ENCODE measurements at places on chromosomes 2 and 18. TPM values are rescaled to one million over a fixed set of nuclear protein-coding genes. Genes with fewer than 3 reads are reported as not detected.
A peak's percentile ranks its signal among the peaks of the same experiment; 100 is the strongest.

- DNase-seq: no peak
Observed at GRCh38 chr2:58025150-58025933, 21.3 kb upstream of the VRK2 start.

DNA sequence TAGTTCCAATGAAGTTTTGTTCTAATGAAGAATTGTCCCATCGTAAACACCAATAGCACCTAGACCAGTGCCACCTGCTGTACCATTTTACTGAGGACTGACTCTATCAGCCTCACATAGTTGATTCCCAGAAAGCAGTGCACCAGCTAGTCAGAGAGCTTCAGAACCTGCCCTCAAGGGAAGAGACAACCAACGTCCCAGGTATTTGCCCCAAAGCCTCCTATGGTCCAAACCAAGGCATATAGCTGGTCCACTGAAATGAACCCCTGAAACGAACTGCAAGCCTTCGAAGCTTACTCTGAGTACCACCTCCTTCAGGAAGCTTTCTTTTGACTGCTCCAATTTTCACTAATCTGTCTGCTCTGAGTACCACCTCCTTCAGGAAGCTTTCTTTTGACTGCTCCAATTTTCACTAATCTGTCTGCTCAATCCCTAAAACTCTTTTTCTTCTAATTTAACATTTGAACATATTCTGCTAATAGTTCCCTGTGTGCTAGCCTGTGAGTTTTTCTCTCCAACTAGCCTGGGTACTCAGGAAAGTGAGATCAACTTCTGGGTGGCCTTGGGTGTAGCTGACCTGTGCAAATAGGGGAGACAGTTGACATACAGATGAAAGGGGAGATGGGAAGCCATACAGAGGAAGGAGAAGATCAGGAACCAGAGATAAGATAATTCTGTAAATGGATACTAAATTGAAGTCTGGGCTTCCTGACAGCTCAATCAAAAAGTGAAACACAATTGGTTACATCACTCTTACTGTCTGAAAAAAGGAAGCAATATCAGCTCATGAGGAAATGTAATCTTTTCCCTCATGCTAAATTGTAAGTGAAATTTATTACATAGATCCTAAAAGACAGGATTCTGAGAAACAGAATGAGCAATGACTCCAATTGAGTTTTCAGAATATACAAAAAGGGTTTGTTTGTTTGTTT lies 33.5 kb upstream of the EML4 start:
- DNase-seq: no peak

GRCh38 chr2:88880441-88880953 lies 189.0 kb downstream of the RPIA start:
- DNase-seq: peak; percentile 57

DNA sequence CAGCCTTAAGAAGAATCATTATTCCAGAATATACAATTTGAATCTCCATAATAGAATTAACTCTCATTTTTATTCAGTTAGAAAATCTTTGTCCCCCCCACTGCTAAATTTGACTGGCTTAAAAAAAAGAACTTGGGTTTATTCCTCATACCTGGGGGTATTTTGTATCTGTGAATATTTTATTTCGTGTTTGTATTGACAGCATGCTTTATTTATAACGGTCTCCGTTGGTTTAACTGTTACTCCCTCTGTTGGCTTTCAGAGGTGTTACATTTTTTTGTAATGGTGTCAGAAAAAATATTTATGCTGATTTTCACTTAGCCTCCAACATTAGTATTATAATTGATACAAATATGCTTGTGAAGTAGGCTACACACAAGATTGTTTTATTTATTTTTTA lies 109.1 kb downstream of the HAUS1 start:
- DNase-seq: no peak

GRCh38 chr18:22193466-22193865 lies 24.1 kb downstream of the GATA6 start:
- peak; percentile 66 for DNase-seq

- DNase-seq: no peak
Observed at GRCh38 chr18:2672872-2673271, 17.3 kb downstream of the SMCHD1 start.

- DNase-seq: no peak
Observed at GRCh38 chr18:22691946-22692710, 241.0 kb upstream of the RBBP8 start.

GRCh38 chr18:79988071-79988450 lies 302 bp downstream of the TXNL4A start:
- peak; percentile 38 for DNase-seq

GRCh38 chr2:230658877-230659652 lies 53.6 kb upstream of the CAB39 start:
- no peak for DNase-seq

DNA sequence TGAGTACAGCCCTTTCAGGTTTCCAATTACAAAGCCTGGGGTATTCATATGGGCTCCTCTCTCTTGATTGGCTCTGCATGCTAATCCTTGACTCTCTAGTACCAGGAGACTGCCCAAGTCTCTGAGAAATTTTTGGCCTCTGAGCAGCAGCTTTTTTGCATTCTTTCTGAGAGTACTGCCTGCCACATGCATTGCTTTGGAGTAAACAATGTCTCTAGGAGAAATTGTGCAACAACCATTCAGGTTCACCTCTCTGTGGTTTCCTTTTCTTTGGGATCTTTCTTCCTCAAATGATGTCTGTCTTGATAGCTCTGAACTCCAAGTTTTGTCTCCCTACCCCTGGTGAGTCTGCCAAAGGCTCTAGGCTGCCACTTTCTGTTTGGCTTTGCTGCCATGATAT lies 115.8 kb upstream of the SETBP1 start:
- DNase-seq: no peak

DNA sequence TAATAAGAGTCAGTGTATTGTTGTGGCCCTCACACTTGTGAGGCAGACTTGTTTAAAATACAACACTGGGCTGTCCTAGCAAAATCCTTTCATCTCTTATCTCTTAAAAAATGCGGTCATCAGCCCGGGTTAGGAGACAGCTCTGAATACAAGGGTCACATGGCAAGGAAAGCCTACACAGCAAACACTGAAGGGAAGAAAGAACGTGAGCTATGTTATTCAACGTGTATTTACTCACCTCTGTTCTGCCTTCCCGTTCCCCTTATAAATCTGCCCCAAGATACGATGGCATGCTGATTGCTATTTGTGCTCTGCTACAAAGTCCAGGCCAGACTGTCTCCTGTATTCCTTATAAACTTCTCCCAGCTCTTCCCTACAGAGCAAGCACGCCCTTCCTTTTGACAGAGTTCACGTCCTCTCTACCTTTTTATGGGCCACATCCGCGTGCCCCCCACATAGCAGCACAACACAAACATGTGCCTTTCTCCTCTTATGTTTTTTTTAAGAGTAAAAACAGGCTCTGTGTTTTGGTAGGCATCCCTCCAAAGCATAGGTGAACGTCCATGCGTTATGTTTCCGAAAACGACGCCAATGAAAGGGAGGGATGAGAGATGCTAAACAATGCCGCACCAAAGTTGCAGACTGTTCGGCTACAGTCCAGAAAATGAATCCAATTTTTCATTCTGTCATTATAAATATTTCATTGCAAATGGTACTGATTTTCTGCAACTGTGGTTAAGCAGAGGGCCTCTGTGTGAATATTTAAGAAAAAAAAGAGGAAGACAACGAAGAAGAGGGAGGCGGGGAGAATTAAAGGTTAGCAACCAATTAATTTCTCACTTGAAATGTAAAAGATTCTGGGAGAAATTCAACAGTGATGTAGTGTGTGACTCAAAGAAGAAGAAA lies 274.7 kb downstream of the ZNF521 start:
- DNase-seq: no peak

DNA sequence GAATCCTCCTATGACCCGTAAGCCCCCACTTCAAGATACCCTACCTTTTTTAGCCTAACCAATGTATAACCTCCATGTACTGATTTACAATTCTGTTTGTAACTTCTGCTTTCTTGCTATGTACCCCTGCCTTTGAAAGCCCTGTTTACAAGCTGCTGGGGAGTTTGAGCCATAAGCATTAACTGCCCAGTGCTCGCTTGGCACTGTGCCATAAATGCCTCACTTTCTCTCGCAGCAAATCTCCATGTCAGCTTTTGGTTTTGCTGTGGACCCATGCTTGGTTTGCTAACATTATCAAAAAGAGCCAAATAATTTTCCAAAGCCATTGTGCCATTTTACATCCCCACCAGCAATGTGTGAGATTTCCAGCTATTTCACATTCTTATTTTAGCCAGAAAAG lies 51.8 kb downstream of the TEX51 start:
- no peak for DNase-seq

GRCh38 chr2:133842446-133842845 lies 274.2 kb upstream of the NCKAP5 start:
- DNase-seq: no peak

DNA sequence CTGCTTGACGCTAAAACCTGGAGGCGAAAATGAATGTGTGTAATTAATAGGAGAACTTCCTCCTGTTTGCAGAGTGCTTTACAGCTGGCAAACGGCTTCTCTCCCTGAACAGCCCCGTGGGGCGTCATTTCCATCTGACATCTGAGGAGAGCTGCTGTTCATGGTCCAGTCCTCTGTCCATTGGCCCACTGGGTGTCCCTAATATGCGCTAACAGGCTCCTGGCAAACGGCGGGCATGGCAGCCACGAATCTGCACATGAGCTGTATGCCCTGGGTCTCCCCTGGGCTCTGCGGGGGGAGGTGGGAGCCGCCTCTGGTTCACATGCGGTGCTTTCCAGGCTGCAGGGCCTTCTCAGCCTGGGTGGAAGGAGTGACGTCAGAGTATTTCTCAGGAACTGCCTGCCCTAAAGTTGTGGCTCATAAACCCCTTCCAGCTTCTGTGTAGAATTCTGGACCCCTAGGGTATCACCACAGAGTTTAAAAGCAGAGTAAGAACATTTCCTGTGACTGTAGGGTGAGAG lies 73.2 kb downstream of the LRRFIP1 start:
- no peak for DNase-seq

- DNase-seq: no peak
Observed at GRCh38 chr2:150544731-150545130, 57.3 kb upstream of the RND3 start.

DNA sequence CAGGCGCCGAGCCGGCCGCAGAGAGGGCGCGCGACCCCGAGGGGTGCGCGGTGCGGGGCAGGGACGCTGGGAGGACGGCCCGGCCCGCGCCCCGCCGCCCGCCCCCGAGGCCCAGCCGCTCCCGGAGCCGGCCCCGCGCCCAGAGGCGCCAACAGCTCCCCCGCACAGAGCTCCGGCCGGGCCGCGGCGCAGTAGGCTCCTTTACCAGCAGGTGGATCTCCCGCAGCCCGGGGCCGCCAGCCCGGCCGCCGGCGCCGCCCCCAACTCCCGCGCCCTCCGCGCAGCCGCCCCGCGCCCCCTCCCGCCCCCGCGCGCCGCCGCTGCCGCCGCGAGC lies 258 bp downstream of the MGAT4A start:
- DNase-seq: peak; percentile 27

GRCh38 chr2:19362755-19363473 lies 4.5 kb upstream of the OSR1 start:
- DNase-seq: peak; percentile 78

DNA sequence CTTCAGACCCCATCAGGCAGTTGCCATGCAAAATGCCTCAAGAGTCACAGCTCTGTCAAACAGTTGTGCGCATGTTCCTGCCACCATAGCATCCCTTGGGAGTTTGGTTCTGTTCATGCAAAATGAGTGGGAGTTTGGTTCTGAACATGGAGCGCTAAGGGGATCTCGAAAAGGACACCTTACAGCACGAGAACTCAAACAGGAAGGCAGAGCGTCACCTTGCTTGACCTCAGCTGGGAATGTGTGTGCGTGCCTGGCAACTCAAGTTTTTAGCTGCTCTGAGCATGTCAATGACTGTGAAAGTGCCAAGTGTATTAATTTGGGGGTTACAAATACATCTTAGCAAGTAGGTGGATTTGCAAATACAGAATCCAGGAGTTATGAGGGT lies 16.6 kb downstream of the MALL start:
- no peak for DNase-seq

DNA sequence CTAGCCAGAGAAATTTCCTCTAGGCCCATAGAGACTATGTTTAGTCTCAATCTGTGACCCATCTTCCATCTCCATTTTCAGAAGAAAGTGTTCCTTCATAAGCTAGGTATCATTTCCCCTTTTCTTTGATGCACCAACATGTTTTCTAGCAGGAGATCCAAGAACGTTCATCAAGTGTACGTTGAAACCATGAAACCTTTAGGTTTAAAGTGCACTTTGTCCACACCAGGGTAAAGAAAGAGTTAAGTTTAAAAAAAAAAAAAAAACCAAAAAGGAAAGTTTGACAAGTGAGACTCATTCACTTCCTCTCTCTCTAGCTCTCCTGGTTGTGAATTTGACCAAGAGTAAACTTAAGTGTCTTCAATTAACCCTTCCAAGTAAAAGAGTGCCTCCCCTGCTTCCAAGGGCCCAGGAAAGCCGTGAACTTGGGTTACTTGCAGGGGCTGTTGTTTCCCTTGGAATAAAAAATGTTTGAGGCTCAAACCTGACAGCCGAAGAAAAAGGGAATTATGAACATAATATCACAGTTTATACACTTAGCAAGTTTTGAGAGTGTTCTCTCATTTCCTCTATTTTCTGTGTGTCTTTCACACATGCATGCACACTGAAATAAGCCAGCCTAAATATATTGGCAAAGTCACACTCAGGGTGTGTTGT lies 56.7 kb downstream of the LBH start:
- no peak for DNase-seq

DNA sequence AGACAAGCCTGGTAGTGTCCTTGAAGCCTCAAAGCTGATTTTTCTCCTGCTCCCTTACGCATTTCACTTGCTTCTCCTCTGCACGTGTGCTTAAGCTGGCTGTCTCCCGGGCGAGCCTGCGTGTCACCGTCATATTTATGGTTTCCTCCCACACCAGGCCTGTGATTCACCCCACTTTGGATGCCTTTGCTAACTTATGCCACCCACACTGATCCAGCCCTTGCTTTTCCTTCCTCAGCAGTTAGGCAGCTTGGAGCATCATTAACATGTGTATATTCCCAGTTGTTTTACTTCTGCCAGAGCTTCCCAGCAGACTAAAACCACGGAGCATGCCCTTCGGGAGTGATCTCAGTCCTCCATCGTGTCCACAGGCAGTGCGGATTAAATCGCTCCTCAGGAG lies 2.2 kb downstream of the ST3GAL5 start:
- DNase-seq: peak; percentile 45

GRCh38 chr2:189218236-189218635 lies 38.7 kb upstream of the COL5A2 start:
- DNase-seq: no peak

- no peak for DNase-seq
Observed at GRCh38 chr2:129299756-129300155, 679.7 kb upstream of the RAB6C start.

- DNase-seq: no peak
Observed at GRCh38 chr18:74819433-74820059, 221.9 kb downstream of the ZNF407 start.

GRCh38 chr18:61149786-61150185 lies 183.4 kb upstream of the CDH20 start:
- DNase-seq: no peak

The ABCG8 gene
- 2.6 TPM for total RNA-seq

The ARHGAP28 gene
- 11.2 TPM for total RNA-seq

The CPO gene
- total RNA-seq: 0.23 TPM

The EFR3B gene
- 1.8 TPM for total RNA-seq

The LYG2 gene
- total RNA-seq: not detected

The LHCGR gene
- total RNA-seq: 0.32 TPM

The ALPI gene
- 1.0 TPM for total RNA-seq

Data from mucosa of gallbladder (tissue), 1 donor.